Hematopoietic multipotent progenitor cell treated with erythropoietin and hydrocortisone succinate and interleukin-3 and kit ligand, for 8 days (in vitro differentiated cells): ENCODE measurements at places on chromosomes 4 and X.

DNA sequence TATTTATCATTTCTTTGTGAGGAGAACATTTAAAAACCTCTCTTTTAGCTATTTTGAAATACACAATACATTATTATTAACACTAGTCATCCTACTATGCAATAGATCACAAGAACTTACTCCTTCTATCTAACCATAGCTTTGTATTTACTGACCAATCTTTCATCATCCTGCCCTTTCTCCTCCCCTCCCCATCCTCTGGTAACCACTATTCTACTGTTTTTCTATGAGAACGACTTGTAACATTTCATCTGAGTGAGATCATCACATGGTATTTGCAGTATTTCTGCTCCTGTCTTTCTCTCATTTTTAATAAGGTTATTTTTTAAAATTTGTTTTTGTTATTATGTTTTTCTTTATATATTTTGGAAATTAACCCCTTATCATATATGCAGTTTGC is 331.8 kb downstream of the TEX13C start:
- no peak for DNase-seq

DNA sequence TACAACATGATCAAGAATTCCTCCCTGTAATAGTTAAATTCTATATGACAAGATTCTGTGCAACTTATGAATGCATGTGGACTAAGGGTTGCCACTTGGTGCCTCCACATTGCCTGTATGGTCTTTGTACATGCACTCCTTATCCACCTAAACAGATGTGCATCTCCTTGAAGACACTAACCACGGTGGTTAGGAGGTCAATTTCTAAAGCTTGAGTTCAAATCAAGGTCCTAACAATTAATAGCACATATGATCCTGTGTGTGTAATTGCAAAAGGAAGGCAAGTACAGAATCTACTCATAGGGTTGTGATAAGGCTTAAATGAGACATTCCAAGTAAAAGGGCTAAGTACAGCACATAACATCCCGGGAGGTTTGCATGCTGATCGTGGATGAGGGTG is 1.5 kb upstream of the IL21 start:
- DNase-seq = no peak

GRCh38 chr4:85776096-85776495 is 301.1 kb downstream of the ARHGAP24 start:
- no peak for DNase-seq

DNA sequence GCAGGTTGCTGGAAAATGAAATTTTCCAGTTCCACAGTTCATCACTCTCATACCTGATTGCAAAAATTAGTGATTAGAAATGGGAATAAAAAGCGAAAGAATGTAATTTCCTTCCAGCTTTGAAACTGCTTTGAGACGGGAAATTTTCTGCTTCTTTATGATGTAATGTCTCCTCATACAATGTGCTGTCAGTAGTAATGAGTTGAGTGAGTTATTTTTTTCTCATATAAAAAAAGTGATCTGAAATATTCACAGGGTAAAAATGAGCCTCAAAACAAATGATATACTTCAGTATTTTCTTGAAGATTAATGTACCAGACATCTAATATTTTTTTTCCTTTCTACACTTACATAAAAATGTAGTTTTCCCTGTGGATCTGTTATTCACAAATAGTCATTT is 179.1 kb upstream of the FAT4 start:
- no peak for DNase-seq

GRCh38 chr4:108821351-108821930 is 58.6 kb upstream of the ETNPPL start:
- no peak for DNase-seq

DNA sequence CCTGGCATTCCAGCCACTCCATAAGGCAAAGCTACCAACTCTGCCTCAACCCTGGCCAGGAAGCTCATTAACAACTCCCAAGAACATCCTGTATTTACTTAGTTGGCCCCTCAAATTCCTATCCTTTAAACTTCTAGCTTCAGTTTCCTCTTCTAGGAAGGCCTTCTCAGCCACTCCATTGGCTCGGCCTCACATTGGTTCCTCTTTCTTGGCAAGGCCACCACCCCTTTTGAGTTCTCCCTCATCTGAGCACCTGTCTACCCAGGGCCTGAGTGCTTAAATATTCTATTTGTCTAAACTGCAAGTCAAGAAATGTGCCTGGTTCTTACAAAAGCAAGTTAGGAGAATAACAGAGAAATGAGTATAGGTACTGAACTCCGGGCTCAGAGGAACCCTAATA is 10.0 kb downstream of the SMC1A start:
- DNase-seq = no peak

GRCh38 chr4:8148785-8149435 is 9.7 kb downstream of the ABLIM2 start:
- no peak for DNase-seq

DNA sequence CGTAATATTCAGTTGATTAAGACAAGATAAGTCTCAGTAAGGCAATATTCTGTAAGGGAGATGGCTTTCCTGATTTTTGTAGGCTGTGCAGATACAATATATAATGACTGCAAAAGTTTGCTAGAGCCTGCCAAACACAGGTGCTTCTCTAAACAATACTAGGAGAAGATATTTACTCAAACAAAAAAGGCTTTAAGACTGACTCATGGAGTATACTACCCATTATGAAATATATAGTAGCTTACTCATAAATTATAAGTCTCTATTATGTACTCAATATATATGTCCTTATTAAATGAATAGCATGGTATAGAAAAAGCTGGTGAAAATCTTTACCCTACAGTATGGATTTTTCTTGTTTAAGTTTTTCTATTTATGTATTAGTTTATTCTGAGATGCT is 93.2 kb upstream of the IL15 start:
- DNase-seq = no peak

DNA sequence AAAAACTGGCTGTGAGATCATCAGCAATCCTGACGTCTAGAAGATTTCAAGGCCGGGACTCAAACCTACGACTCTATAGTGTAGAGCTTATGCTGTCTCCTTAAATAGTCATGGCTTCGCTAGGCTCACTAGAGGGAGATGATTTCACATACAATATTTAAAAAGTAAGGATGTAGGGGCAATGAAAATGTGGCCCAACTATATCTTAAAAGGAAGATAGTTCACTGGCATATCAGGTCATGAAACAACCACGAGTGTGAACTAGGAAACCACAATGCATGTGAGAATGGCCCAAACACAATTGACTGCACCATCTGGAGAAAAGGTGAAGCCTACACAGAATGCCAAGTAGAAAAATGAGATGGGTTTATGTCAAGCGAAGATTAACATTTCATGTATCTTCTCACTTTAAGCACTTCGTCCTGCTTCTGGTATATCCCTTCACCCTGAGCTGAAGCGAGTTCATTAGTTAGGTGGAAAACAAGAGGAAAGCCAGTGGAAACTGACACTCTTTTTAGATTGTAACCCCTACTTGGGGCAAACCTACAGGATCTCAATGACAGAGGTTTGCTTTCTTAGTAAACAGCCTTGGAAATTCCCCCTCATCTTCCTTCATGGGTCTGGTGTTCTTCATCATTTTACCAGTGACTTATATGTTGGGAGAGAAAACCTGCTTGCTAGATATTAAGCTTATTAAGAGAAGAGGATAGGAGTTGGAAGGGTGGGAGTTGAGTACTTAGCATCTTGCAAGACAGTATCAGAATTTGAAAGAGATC is 17.4 kb downstream of the FAM9C start:
- DNase-seq = no peak

DNA sequence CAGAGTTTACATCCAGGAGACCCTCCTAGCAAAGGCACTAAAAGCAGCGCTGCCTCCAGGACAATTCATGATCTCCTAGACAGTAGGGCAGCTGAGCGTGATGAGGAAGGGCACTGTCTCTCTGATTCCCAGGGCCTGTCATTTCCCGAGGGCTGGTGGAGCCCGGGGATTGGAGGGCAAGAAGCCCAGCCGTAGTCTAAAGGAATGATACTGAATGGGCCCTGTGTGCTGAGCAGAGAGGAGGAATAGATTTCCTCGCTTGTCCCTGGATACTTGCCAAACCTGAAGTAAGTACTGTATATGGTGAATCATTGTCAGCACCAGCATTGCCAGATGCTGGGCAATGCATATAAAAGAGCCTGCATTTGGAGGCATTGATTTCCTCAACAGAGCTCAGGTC is 88.0 kb upstream of the SLITRK2 start:
- DNase-seq = no peak

GRCh38 chr4:183430317-183430993 is 14.0 kb upstream of the CDKN2AIP start:
- DNase-seq = no peak

DNA sequence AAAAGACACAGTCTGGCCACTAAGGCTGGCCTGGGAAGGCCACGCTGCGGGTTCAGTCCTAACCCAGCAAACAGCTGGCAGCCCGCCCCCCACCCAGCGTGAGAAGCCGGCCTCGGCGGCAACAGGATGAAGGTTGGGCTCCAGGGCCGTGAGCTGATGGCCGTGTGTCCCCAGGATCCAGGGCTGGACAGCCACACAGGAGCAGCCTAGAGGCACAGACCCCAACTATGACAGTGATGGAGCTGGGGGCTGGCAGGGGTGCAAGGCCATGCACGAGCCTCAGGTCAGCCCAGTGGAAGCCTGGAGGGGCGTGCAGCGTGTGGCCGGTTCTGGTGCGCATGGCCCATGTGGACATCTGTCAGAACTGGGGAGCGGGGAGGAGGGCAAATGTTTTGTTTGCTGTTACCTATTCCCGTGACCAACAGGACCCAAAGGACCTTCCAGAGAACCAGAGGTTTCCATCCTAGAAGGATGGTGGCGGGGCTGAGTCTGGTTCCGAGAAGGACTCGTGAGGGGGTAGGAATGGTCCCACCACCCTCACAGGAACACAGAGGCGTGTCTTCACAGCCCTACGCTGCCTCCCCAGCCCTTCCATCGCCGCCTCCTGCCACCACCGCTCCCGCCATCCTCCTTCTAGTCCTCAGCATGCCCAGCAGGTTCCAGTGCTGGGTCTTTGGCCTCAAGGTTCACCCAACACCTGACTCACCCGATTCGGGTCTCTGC is 46.5 kb downstream of the ZFYVE28 start:
- no peak for DNase-seq

GRCh38 chr4:165418073-165418472 is 39.3 kb downstream of the CPE start:
- no peak for DNase-seq

DNA sequence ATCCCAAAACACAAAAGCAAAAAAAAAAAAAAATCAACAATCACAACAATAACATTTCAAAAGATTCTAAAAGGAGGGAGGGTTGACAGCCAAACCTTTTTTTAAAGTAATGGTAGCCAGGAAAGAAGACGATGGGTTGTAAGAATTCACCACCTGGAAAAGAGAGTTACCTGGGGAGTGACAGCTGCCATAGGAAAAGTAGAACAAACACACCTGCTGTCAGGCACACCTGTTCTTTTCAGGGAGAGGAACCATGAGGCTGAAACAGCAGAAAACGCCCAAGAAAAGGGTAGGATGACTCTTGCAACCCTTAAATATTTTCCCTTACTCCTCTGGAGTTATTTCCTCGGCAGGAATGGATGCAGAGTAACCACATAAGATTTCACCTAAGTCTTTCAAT is 388.4 kb upstream of the TEX13C start:
- DNase-seq = no peak

GRCh38 chrX:35858906-35859305 is 60.6 kb upstream of the CFAP47 start:
- no peak for DNase-seq

DNA sequence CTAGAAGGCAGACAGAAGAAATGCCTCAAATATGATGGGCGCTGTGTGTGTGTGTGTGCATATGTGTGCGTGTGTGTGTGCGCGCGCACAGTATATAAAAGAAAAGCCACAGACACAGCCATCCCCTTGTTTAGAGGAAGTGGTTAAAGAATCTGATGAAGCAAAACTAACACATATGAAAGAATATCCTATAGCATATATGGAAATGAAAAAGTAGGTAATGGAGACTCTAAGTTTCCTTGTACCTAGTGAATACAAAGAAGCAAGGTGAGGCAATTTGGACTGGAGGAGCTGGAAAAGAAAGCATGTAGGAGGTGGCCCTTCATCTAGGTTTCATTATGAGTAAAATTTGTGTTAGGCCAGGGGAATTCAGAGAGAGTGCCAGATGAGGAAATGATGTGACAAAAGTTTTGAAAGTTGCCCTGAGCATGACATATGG is 58.6 kb upstream of the MCF2 start:
- no peak for DNase-seq

GRCh38 chr4:68708566-68708965 is 38.1 kb upstream of the UGT2B15 start:
- no peak for DNase-seq

DNA sequence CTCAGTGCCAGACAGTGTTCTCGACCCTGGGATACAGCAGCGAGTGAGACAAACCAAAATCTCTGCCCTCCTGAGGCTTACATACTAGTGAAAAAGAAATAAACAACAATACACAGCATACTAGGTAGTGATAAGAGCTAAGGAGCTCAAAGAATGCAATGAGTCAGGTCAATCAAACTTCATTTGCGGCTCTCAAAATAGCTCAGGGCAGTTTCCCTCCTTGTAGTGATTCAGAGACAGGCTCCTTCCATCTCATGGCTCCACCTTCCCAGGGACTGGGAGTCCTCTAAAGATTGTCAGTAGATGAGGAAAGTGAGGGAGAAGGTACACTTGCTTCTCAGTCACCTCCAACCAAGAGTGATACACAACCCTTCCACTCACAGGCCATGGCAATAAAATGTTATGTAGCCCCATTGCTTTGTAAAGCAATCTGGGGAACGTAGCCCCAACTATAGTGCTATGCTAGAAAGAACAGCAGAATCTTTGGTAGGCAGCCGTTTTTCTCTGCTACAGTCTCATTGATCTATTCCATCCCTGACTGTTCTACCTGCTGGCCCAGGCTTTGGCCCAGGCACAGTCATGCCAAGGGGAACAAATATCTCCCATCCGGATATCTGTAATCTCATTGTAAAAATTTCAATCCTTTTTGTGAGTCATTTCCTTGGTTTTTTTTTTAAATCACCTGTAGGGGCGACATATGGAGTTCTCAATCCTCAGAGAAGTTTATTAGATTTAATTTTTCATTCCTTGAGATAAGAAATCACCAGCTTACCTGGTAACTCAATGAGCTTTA is 183.1 kb upstream of the S100G start:
- no peak for DNase-seq

DNA sequence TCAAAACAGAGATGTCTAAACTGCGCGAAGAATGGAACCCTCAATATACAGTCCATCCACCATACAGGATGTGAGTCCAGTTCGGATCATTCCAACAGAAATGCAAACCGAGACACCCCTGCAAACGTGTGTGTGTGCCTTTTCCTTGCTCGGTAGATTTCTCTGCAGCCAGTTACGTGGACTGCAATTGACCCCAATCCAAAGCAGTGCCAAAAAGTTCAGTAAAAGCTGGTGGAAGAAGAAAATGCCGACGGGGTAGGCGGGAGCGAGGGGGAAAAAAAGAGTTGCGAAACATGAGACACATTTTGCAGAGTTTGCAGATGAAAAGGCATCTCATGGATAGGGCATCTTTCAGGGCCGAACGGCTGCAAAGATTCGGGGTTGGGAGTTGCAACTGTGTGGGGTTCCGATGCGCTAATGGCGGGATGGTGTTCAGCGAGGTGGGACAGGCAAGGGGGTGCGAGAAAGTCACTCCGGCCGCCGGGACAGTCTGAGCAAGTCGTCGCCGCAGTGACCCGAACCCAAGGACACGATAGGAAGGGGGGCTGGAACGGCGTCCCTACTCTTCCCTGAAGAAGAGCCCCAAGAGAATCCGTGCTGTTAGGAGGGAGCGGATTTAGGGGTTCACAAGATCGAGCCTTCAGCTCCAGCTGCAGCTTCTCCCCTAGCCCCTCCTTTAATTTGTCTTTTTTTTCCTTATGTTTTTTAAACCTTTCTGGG is 3.8 kb downstream of the PHOX2B start:
- DNase-seq = no peak

- peak; percentile 97 for DNase-seq
Observed at GRCh38 chr4:141912831-141913230, 276.4 kb downstream of the IL15 start.

GRCh38 chrX:71652405-71652804 is 14.9 kb upstream of the LOC101059915 start:
- peak; percentile 77 for DNase-seq
